ENCODE measurements at places on chromosomes 7 and 10.
A peak's percentile ranks its signal among the peaks of the same experiment; 100 is the strongest.

DNA sequence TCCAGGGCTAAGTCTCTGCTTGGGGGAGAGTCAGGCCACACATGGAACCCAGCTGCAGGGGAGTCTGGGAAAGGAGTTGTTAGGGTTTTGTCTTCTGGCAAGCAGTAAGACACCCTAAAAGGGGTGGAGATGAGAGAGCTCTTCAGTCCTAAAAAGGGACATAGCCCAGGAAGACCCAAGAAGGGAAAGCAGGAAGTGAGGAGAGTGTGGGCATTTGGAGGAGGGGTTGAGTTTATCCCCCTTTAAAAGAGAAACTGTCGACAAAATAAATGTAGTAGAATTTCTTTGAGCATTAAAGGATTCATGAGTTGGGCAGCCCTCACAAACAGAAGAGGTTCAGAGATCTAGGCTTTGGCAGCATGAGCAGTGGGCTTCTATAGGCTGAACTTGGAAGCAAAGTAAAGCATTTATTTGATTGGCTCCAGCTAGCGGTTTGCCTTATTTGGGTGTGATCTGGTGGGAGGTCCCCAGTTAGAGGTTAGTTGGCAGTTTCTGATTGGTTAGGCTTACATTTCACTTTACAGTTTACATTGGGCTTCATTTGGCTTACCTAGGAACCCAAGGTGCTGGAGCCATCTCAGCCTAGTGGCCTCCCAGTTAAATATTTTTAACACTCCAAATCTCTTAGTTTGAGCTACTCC lies 246.7 kb downstream of the CAMK1D start:
- no peak for DNase-seq

DNA sequence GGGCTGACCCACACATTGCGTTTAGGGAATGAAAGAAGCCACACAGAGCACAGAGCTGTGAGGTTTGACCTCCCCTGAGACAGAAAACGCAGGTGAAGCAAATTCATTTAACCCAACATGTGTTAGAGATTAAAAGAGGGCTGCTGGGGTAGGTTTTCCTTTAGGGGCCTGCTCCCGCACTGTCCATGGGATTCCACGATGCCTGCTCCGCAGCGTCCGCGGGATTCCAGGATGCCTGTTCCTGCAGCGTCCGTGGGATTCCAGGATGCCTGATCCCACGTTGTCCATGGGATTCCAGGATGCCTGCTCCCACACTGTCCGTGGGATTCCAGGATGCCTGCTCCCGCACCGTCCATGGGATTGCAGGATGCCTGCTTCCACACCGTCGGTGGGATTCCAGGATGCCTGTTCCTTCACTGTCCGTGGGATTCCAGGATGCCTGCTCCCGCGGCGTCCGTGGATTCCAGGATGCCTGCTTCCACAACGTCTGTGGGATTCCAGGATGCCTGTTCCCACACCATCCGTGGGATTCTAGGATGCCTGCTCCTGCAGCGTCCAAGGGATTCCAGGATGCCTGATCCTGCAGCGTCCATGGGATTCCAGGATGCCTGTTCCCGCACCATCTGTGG lies 78.7 kb downstream of the VIPR2 start:
- peak; percentile 51 for DNase-seq

DNA sequence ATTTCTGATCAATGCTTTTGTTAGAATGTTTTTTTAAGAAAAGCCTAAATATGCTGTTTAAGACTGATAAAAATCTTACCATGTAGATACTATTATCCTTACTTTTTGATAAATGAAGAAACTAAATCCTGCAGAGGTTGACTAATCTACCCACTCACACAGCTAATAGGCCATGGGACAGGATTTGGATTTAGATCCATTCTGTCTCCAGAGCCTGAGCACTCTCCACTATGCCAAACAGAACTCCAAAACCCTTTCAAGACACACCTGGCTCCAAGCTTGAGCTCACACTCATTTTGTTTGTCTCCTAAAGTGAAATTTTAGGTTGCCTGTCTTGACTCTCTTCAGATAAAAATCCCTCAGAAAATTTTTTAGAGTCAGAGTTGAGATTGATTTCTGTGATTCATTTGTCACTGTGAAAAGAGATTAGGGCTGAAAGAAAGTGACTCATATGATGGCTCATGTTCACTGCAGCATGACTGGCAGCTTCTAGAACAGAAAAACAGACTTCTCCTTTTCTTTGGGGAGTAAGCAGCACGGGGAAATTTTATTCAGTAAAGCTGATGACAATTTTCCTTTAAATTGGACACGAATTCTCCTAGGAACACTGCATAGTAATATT lies 132.3 kb upstream of the POT1 start:
- peak; percentile 4 for DNase-seq

GRCh38 chr10:118255355-118255754 lies 86.8 kb downstream of the FAM204A start:
- DNase-seq, result peak; percentile 56

DNA sequence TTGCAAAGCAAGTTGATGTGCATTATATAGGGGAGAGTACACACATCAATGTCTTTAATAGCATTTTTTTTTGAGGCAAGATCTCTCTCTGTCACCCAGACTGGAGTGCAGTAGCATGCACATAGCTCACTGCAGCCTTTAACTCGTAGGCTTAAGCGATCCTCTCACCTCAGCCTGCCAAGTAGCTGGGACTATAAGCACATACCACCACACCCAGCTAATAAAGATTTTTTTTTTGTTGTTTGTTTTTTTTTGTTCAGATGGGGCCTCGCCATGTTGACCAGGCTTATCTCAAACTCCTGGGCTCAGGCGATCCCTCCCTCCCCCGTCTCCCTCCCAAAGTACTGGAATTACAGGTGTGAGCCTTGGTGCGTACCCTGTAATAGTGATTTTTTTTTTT lies 1.5 kb downstream of the UMAD1 start:
- DNase-seq, result no peak

GRCh38 chr7:30114536-30115238 lies 20.1 kb upstream of the MTURN start:
- no peak for DNase-seq

- peak; percentile 60 for DNase-seq
Measured at GRCh38 chr7:36925691-36926090, 201.4 kb upstream of the AOAH start.

GRCh38 chr10:6283655-6284054 lies 80.9 kb downstream of the PFKFB3 start:
- DNase-seq, result no peak

GRCh38 chr7:28405662-28406061 lies 6.7 kb upstream of the CREB5 start:
- DNase-seq, result no peak
